ENCODE measurements at places on chromosomes 3 and 15.

DNA sequence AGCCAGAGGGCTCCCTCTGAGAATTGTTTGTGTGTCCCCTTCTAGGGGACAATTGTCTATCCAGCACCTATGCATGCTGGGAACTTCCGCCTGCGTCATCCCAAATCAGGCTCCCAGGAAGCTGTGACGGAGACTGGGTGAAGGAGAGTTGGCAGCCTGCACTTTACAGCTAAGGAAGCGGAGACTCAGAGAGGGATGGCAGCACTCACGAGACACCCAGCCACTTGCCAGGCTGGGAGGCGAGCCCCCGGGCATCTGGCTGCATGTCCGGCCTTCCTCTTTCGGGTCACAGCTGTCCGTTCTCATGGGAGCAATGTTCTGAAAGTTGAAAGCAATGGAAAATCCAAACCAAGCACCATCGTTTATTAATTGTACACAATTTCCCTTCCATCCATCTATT lies 45.5 kb upstream of the SLC6A11 start:
- DNase-seq, result no peak

- no peak for DNase-seq
These were observed 312.3 kb downstream of the EPHA3 start for GRCh38 chr3:89419647-89420241.

- DNase-seq, result peak; percentile 30
These were observed 103.0 kb upstream of the RPL32 start for GRCh38 chr3:12944413-12944812.

- DNase-seq, result peak; percentile 97
These were observed 6.1 kb upstream of the DUSP7 start for GRCh38 chr3:52062505-52062904.

GRCh38 chr3:36591959-36592358 lies 172.4 kb downstream of the DCLK3 start:
- DNase-seq, result peak; percentile 48

DNA sequence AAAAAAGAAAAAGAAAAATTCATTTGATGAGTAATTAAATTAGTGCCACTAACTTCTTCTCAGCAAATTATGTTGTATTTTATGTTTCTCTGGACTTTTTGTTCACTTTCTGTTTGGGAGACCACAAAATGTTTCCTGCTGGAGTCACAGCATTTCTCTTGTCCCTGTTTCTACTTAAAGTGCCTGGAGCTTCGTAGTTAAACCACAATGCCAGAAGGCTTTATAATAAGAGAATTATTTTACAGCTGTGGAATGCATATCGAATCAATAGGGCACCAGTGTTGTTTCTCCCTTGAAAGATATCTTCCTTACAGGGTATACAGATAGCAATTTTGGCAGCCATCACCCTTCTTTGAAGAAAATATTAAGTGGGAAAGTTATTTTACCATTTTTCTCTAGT lies 3.2 kb downstream of the DTWD1 start:
- peak; percentile 79 for DNase-seq

GRCh38 chr3:170634663-170635384 lies 48.9 kb upstream of the SLC7A14 start:
- DNase-seq, result no peak

DNA sequence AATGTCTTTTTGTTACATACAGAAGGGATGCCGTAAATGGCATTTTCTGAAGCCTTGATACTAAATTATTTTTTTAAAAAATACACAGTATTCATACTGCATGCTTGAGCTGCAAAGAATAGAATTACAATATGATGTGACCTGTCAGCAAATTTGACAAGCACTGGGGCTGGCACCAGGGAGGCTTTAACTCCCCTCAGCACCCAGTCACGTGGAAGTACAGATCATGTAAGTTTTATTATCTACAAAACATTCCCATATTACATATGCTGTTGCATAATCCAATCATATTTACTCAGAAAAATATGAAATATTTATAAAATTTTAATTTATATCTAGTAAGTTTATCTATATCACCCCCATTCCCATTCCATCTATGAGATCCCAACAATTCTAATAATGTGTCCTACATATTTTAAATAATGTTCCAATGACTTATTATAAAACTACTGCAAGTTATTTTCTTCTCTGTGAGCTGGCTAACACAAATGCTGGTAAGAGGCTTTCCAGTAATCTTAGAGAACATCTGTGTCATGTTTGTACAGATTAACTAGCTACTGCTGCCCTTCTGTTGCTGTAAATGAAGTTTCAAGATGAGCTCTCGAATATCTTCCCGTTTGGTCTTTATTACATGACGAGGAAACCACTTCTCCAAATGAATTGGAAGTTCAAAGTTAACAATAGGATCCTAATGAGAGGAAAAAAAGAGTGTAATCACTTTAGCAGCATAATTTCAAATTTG lies 5.2 kb upstream of the IMPG2 start:
- DNase-seq, result no peak

DNA sequence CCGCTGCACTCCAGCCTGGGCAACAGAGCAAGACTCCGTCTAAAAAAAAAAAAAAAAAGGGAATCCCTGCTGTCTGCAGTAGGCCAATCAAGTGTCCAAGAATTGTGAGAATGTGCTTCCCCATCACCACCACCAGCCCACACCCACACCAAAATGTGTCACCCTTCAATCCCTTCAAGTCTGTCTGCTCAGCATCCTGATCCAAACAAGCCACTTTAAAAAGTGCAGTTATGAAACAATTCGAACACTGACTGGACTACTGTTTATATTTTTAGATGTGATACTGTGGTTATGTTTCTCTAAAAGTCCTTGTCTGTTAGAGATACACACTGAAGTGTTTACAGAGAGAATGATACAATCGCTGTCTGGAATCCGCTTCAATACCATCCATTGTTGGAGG lies 78.1 kb upstream of the CGNL1 start:
- DNase-seq, result peak; percentile 46

DNA sequence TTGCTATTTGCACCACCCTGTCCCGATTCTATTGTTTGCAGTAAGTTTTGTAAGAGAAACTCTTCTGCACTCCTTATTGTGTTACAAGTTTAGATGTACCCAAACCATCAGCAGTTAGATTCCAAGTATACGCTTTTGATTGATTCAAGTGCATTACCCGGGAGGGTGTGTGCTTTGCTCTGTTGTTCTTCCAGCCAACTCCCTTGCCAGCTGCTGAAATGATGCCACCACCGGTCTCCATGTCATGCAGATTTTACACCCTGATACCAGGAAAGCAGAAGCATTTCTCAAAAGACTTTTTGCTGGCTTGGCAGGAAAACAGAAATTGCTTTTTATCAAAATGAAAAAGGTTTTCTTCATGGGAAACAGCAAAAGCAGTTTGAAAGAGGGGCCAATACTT lies 1006.6 kb upstream of the CFAP20DC start:
- no peak for DNase-seq

GRCh38 chr3:134939978-134940377 lies 144.9 kb downstream of the EPHB1 start:
- peak; percentile 17 for DNase-seq

- DNase-seq, result no peak
These were observed 5.4 kb downstream of the CYFIP1 start for GRCh38 chr15:22974745-22975144.

GRCh38 chr3:56291244-56291680 lies 177.0 kb downstream of the ERC2 start:
- peak; percentile 9 for DNase-seq

GRCh38 chr3:31581660-31582059 lies 48.9 kb downstream of the STT3B start:
- DNase-seq, result peak; percentile 26

DNA sequence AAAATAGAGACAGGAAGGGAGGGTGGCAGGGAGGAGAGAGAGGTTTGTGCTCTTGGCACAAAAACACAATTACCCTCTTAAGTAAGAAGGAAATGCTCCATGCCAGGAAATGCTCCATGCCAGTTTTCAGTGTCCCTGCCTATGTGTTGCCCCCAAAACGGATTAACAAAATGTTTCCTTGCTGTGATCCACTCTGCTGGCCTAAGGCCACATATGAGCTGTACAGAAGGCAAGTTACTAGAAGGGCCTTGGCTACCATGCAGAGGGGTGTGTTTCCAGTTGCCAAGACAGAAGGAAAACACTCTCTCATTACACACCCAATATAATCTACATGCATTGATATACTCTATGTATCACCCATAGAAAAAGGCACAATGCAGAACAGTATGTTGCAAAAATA lies 98.2 kb upstream of the PTPRG start:
- DNase-seq, result no peak

DNA sequence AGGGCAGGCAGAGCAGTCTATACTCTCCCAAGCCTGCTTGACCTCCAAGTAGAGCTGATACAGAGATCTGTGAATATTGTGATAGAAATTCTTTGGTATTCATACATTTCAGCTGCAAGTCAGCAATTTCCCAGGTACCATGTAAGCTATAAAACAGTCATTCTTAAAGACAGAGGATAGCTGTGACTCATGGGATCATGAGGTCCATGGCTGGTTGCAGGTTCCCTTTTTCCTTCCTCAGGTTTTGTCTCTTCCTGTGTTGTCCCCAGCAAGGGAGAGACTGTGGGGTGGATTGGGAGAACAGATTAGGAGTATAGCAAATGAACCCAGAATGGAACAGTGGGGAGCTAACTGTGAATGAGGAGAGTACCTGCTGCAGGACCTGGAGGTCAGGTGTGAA lies 5.4 kb upstream of the P4HTM start:
- peak; percentile 7 for DNase-seq

DNA sequence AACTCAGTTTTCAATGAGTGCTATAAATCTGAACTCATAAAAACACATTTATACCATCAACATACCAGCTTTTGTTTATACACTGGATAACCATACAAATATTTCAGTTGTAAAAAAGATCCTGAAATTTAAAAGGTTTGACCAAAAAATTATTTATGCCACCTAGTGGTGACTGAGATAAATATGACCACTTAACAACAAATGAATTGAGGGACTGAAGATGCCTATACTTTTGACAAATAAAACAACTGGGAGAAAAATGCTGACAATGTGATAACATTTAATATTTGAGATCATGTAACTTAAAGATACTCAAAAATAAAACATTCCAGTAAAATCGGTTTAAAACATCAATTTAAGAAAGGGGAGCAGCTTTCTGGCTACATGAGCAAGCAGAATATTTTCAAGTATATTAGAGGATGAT lies 30.4 kb downstream of the ATG3 start:
- DNase-seq, result peak; percentile 56

GRCh38 chr15:38503496-38503895 lies 49.6 kb downstream of the FAM98B start:
- no peak for DNase-seq

GRCh38 chr3:47365213-47366153 lies 15.3 kb upstream of the PTPN23 start:
- DNase-seq, result peak; percentile 81

DNA sequence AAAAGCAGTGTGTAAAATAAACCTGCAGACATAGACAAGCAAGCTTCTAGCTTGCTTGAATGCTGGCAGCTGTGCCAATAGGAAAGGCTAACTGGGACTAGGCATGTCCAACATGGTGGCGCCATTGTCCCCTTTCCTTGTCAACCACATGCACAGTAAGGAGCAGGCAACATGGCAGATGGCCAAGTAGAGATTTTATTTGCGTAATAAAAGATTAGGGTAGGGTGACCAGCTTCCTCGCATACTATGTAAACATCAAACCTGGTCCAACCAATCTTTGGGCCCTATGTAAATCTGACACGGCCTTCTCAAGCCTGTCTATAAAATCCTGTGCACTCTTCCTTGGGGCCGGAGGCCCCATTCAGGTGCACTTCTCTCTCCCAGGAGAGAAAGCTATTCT lies 575.4 kb upstream of the GOLIM4 start:
- DNase-seq, result no peak

DNA sequence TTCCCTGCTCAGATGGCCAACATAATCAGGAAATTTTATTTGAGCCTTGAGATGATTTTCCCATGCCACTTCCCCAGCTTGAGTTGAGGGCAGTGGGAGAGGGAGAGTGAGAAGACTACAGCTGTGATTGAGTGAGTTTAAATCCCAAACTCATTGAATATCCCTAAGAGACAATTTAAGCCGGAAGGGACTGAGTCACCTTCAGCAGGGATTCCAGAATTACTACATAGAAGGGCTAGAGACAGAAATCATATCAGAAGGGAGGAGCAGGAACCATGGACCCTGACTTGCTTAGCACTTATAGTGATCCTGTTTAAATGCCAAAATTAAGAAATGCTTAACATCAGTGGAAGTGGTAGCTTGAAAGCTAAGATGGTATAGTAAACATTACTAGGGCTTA lies 312.2 kb upstream of the SLCO3A1 start:
- DNase-seq, result peak; percentile 31

DNA sequence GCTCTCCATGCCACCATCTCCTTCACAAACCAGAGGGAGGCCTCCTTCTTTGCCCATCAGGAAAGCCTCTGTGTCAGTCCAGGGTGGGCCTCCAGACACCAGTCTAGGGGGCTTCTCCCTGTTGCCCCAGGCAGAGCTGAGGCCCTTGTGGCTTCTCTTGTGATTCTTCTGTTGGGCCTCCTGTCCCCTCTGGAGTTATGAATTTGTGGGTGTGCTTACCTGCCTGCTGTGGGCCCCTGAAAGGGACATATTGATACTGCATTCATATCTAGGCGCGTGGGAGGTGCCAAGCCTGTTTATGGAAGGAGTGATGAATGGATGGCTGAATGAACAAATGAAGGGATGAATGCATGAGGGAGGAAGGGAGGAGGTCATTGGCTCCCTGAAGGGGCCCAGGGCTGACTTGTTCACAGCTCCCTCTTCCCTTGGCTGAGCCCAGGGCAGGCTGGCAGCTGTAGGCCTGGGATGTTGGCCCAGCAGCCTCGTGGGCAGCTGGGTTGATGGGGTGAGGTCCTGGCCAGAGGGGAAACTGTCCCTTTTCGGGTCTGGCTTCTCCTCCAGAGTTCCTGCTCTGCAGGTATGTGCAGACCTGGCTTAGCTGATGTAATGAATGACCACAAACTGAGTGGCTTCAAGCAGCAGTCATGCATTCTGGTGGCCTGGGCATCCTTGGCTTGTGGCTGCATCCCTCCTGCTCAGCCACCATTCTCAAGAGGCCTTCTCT lies 195.4 kb downstream of the GOLGA6L6 start:
- DNase-seq, result no peak

GRCh38 chr15:79593119-79593869 lies 161.2 kb downstream of the MINAR1 start:
- DNase-seq, result peak; percentile 44

GRCh38 chr15:34079904-34080303 lies 21.8 kb downstream of the EMC7 start:
- no peak for DNase-seq

- no peak for DNase-seq
These were observed 29.6 kb downstream of the PRKCD start for GRCh38 chr3:53190659-53191058.

- peak; percentile 30 for DNase-seq
These were observed 112.6 kb downstream of the FBN1 start for GRCh38 chr15:48532946-48533345.

GRCh38 chr3:53195602-53196574 lies 34.9 kb downstream of the PRKCD start:
- DNase-seq, result peak; percentile 69

DNA sequence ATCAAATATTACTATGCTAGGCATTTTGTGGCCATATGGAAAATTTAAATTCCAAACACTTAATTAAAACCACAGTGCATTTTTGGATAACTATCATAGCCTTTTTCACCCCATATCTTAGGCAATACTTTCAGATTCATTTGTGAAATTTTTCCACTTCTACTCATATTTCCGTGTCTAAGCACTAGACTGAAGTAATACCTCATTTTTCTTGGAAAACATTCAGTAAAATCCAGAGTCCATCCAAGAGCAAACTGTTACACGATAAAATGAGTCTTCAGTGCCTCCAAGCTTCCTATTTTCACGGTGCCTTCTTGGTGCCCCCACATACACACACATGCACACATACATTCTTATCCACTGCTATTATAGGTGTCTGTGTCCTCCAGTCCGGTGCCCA lies 845.9 kb downstream of the TBL1XR1 start:
- peak; percentile 78 for DNase-seq

Data from GM23248 (cell line).